ENCODE measurements at places on chromosomes 5 and 9.

- no peak for DNase-seq
Observed at GRCh38 chr5:174058433-174059122, 13.1 kb downstream of the NSG2 start.

DNA sequence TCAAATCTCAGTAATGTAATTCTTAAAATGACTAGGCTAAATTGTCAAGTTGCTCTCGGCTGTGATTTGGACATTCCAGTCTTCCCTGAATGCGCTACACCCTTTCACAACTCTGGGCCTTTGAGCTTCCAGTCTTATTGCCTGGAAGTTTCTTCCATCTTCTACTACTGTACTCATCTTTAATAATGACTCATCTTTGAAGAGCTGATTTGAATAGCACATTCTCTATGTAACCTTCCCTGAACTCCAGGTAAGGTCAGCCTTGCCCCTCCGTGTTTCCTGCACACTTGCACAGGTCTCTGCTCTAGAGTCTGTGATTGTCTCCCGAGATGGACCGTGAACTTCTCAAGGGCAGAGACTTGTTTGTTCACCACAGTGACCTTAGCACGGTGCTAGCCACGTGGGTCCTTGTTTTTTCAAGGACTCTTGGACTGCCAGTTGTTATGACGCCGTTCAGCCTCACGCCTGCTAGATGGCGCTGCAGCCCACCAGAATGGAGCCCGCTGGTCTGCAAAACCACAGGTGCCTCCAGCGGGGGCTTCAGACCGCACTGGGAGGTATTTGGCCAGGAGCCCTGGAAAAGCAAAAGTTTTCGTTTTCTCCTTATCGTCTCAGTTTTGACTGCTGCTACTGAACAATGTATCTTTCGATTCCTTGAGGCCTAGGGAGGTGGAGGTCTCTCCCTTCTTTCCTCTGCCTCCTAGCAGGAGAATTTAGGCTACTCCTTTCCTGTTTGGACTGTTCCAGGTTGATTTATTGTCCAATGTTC, 44.4 kb downstream of the SEC61B start:
- peak; percentile 64 for DNase-seq

- no peak for DNase-seq
Observed at GRCh38 chr9:27451207-27451797, 72.8 kb upstream of the IFNK start.

DNA sequence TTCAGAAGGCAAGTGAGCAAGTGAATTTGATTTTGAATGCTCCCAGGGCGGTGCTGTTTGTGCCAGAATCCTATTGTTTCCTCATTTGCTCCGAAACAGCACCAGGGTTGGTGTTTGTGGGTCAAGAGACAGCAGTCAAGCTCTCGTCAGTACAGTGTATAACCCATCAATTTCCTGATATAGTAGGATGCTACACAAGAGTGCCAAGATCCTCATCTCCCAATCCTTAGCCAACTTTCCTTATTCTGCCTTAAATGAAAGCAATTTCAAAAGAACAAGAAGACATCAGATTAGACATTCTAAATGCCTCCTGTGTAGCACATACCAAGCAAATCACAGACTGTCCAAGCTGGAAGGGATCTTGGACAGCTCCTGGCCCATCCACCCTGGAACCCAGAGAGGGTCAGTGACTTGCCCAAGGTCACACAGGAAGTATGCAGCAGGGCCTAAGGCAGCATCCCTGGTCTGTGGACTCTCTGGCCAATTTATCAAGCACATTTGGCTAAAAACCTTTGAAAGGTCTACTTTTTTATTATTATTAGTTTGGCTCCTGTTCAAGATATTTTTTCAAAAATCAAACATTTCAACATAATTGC, 4.5 kb downstream of the WHRN start:
- no peak for DNase-seq

- DNase-seq = peak; percentile 16
Observed at GRCh38 chr5:128646176-128646575, 108.1 kb upstream of the FBN2 start.

DNA sequence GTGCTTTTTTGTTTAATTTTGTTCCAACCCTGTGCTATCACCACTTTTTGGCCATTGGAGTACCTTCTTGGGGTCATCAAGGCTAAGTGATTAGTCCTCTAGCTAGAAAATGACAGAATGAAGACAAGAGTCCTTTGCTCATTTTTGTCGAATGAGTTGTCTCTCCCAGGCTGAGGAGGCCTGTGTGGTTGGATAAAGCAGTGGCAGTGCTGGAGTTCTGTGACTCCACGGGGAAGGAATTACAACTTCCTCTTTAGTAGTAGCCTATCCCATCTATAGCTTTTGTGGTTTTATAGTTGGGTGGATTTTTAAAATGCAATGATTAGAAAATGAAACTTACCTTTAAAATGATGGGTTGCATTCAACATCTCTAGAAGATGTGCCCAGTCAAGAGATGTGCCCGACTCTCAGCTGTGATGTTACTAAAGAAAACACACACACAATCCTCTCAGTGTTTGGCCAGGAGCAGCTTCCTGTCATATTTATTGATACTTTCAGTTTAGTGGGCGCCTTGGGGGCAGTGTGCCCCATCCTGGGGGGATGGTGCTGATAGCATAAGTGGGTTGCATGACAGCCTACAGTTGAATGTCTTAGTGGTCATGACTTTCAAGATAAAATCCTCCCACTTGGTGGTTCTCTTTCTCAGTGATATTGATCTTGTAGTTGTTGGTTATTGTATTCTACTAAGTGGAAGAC, 11.9 kb downstream of the OTULINL start:
- DNase-seq = peak; percentile 82

DNA sequence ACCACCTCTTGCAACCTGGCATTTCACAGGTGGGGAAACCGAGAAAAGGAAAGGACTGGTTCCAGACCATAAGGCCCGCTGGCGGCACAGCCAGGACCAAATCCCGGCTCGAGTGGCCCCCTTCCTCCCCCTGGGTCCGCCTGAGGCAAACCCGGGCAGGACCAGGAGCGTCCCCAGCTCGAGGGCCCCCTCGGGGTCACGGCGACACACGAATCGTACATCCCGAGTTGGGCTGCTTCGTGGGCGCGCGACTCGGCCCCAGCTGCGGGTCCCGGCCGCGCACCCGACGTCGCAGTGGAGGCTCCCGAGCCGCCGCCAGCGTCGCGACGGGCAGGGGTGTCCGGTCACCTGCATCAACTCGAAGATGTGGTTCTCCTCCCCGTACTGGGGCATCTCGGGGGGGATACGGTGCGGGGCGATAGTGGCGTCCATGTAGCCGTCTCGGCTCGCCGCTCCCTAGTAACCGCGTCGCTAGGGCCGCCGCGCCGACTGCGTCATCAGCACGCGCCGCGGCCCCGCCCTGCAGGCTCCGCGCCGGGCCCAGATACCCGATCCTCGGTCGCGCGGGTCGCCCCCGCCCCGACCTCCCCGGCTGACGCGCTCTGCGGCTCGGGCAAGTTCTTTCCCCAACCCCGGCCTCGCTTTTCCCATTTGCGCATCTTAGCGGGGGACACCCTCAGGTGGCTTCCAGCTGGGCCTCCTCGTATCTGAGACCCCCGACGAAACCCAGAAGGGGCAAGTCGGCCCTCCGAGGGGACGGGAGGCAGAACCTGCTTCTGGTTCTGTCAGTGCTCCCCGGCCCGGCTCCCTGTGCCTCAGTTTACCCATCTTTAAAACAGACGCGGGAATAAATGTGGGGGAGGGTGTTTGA, at the start of gene AK8:
TSS of gene AK8 (minus strand) at position 461 of the 871 bp plus-strand sequence. CDS start at position 432, 29 bp downstream.
- DNase-seq = peak; percentile 72

DNA sequence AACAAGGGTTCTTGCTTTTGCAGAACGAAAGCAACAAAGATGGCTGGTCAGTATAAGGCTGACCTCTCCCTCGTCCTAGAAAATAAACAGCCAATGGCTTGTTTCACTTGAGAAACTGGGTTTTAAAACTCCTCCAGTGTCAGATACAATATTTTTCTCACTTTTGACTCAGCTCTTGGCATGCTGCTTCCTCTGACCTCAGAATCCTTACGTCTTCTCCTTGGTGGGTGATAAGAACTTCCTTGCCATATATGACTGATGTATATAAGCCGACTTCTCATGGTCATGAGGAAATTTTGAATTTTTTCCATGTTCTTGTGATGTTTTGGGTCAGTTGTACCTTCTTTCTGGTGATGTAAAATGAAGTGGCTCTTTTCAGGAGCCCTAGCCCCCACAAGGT, 3.8 kb downstream of the ZNF618 start:
- DNase-seq = peak; percentile 48

DNA sequence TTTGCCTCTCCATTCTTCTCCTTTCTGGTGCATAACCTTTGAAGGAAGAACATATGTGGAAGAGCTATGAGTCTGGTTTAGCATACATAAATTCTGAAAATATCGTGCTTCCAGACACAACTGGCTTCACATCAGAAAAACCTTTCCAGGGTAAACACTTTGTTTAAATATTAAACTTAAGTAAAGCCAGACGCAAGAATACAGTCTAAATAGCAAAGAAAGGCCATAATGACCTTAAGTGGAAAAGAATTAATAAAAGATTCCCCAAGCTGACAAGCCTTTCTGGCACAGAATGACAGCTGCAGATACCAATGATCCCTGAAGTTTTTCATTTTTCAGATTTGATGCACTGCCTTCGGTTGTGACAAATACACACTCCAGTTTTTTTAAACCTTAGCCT, 13.5 kb upstream of the TSSK1B start:
- DNase-seq = no peak
